NCI-H526 (cell line): ENCODE measurements at places on chromosomes 16 and 17.
A peak's percentile ranks its signal among the peaks of the same experiment; 100 is the strongest.

DNA sequence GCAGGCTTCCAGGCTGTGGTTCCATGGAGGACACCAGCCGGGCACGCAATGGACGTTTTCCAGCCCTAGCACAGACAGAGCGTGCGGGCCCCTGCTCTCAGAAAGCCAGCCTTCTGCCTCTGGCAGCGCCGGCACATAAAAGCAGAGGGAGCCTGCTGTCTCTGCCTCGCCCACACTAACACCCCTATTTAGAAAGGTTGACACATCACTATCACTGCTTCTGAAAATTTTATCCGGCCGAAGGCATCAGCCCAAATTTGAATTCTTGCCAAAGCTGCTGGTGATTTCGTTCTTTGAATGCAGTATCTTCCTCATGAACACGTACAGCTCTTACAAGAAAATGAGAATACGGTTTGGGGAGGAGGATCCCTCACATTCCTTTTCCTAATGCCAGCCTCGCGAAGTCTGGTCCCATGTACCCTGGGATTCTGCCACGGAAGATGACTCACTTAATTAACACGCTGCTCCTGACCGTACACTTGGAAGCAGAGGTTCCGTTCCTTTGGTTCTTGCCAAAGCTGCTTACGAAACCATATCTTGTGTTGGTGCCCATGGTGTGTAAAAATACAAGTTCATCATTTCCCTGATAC, 1.3 kb upstream of the RAB11FIP3 start:
- no peak for DNase-seq

DNA sequence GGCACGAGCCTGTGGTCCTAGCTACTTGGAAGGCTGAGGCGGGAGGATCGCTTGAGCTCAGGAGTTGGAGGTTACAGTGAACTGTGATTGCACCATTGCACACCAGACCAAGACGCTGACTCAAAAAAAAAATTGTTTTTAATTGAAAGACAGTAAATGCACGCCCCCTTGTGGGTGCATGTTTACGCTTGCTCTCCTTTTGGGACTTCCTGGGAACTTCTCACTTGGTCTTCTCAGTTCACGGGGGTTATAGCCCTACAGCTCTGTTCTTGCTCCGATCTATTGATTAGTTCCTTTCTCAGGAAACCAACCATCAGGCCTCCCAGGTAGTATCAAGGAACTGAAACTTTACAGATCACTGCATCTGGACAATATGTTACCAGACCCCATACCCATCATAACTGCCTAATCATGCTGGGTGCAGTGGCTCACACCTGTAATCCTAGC, 14.2 kb upstream of the RIPOR1 start:
- DNase-seq: peak; percentile 76

DNA sequence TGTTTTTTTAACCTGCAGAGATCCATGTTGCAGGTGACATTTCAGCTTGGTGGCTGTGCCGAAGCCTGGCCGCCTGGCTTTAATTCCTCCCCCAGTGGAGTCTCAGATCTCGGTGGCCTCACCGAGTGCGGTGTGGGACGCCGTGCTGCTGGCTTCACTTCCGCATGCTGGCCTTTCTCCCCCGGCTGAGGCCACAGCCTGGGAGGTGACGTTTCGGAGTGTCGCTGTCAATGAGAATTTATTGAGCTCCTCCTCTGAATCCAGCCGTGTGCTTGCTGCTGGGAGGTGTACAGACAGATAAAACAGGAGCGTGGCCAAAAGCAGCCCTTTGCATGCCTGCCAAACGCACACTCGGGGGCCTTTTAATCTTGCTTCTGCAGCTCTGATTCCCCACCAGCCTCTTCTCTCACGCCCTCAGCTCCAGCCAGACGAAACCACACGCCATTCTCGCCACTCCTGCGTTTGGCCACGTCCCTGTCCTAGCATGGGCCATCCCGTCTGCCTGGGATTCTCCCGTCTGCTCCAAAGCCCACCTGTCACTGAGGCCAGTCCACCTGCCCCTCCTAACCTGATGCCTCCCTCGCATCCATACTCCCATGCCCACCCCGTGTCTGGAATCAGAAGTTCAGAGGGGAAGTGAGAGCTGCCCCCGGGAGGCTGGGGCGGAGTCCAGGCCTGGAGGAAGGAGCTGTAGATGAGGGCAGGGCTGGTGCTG, 3.6 kb downstream of the GSE1 start:
- DNase-seq: no peak

- DNase-seq: no peak
Measured at GRCh38 chr17:57722704-57723043, 22.4 kb downstream of the CCDC182 start.

GRCh38 chr16:75267631-75268264, 16.3 kb upstream of the BCAR1 start:
- peak; percentile 65 for DNase-seq

DNA sequence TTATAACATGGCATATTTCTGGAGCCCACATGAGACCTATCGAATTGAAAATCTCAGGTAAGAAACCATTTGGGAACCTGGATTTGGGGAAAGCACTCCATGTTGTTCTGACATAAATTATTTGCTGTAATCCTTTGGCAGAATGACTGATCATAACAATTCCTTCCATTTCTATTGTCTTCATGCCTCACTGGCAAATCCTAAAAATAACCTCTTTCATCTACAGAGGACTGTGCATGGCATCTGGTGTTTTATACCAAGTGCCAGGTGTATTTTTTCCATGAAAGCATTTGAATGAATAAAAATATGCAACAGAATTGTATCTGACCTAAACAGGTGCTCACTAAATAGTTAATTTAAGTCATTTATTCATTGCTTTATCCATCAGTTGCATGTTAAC, 33.7 kb upstream of the COQ7 start:
- no peak for DNase-seq

DNA sequence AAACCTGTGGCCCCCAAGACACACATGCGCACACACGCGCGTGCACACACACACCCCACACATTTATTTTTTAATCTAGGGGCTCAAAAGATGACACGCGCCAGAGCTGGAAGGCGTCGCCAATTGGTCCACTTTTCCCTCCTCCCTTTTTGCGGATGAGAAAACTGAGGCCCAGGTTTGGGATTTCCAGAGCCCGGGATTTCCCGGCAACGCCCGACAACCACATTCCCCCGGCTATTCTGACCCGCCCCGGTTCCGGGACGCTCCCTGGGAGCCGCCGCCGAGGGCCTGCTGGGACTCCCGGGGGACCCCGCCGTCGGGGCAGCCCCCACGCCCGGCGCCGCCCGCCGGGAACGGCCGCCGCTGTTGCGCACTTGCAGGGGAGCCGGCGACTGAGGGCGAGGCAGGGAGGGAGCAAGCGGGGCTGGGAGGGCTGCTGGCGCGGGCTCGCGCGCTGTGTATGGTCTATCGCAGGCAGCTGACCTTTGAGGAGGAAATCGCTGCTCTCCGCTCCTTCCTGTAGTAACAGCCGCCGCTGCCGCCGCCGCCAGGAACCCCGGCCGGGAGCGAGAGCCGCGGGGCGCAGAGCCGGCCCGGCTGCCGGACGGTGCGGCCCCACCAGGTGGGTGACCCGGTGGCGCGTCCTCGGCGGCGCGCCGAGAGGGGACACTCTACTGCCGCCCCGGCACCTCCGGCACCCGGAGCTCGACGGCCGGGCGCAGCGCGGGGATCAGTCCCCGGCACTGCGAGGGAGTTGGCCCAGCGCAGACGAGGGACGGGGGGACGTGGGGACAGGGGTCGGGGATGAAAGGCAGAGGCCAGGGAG, at the start of gene STAT5A:
Gene STAT5A (plus strand): TSS at position 522 of the 826 bp plus-strand sequence. CDS start 914 bp downstream, outside the sequence.
- DNase-seq: peak; percentile 77

- DNase-seq: no peak
Measured at GRCh38 chr16:70746040-70746707, 54.8 kb downstream of the VAC14 start.

DNA sequence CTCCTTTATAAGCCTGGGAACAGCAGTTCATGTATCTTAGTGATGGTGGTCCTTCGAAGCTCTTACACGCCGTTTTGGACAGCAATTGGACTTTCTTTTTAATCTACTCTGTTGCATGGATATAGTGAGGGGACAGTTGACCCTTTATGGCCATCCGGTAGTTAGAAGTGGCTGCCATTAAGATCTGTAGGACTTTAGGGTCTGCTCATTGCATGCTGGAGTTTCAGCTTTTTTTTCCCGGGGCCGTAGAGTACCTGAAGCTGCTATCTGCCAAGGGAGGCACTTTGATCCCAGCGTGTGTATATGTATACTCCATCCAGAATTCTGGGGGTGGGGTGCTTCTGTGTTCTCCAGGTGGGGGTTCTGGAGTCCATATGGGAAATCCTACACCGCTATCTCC, 1.2 kb downstream of the CYB5D1 start:
- no peak for DNase-seq

DNA sequence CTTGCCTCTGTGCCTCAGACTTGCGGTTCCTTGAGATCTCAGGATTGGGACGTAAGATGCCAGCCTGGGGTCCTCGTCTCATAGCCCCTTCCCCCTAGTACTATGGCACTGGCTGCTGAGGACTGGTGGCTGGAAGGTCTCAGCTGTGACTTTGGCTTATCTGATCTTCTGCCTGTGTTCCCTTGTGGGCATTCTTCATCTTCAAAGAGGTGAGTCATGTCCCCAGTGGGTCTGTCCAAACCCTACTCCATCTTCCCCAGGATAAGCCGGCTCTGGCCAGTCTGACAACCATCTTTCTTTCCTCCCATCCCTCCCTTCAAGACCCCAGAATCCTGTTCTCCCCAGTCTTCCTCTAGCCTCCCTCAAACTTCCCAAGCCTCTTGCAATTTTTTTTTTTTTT, 3.6 kb downstream of the CD19 start:
- DNase-seq: no peak

DNA sequence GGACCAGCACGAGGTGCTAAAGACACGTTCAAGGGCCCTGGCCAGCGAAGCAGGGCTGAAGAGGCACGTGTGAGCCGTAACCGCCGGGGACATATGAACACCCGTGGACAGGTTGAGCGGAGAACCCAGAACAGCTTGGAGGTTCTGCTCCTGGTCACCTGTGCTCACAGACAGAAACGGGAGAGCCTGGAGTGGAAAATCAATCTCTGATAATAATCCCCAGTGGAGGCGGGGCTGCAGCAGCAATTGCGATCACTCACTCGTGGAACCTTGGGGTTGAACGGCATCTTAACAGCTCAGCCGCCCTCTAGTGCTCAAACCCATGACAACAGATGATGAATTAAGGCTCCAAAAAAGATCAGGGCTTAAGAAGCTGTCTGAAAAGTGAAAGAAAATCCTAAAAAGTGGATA, 25.6 kb downstream of the WIPI1 start:
- peak; percentile 73 for DNase-seq

GRCh38 chr17:49241692-49242397, 11.3 kb upstream of the PHOSPHO1 start:
- no peak for DNase-seq

- DNase-seq: peak; percentile 75
Measured at GRCh38 chr17:7004398-7005253, 7.8 kb upstream of the RNASEK start.

DNA sequence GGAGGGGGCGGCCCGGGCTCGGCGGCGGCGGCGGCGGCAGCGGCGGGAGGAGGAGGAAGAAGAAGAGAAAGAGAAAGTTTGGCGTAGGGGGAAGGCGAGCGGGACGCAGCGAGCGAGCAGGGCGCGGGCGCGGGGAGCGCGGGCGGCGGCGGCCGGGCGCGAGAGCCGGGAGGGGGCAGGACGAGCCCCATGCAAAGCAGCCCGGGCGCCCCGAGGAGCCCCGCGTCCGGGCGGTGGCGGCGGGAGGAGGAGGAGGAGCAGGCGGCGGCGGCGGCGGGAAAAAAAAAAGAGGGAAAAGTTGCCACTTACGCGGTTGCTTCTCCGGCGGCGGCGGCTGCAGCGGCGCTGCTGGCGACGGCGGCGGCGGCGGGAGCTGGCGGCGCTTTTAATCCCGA, 10.3 kb upstream of the ZFHX3 start:
- peak; percentile 60 for DNase-seq

DNA sequence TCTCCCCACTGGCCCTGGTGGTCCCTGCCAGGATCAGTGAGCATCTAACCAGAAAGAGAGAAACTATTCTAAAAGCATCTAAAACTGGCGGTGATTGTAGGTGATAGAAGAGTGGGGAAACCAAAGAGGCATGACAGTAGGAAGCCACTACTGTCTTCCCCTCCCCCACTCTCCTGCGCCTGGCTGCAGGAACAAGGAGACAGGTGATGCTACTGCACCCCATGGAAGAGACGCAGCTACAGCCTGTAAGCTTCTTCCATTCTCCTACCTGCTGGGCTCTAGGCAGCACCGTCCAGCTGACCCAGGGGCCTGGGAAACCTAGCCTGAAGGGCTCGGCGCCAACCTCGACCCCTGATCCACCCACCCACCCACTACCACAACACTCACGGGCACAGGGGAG, 32.4 kb upstream of the CSNK2A2 start:
- no peak for DNase-seq

DNA sequence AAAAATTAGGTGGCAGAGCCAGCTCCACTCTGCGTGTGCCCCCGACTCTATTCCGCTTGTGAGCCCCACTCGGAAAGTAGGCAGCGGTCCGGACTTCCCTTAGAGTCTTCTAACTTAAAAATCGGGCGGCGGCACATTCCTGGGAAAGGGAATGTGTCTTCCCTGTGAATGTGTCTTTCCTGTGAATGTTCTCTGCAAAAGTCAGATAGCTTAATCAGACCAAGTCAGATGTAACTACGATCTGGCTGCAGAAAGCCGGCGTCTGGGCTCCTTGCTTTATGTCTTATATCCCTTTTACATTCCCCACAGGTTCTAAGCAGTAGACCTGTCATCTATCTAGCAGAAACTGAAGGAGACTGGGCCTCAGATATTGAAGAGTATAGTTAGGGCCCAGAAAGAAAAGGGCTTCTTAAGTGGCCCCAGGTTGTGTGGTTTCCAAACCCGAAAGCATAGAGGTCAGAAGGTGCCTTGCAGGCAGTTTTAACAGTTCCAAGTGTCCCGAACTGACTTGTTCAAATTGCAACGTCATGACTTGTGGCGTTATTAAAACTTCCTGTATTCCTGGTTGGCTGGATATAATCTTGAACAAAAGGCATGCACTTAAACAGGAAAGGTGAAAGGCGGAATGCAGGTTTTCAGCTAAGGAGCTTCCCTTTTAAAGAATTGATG, 601 bp downstream of the PHKB start:
- no peak for DNase-seq

DNA sequence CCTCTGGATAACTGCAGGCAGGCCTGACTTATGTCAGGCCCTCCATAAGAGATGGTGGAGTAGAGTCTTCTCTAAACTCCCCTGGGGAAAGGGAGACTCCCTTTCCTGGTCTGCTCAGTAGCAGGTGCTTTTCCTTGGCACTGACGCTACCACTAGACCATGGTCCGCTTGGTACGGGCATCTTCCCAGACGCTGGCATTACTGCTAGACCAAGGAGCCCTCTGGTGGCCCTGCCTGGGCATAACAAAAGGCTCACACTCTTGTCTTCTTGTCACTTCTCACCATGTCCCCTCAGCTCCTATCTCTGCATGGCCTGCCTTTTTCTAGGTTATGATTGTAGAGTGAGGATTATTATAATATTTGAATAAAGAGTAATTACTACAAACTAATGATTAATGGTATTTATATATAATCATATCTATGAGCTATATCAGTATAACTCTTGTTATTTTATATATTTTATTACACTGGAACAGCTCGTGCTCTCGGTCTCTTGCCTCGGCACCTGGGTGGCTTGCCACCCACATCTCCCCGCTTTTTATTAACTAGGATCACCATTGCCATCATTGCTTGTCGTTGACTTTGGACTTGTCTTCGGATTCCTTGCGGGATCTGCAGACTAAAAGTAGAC, 59.8 kb upstream of the ARL4D start:
- peak; percentile 70 for DNase-seq
